ENCODE measurements at places on chromosomes 11 and 22. TPM values are rescaled to one million over a fixed set of nuclear protein-coding genes. Genes with fewer than 3 reads are reported as not detected.
A peak's percentile ranks its signal among the peaks of the same experiment; 100 is the strongest.

- DNase-seq, result no peak
Measured at GRCh38 chr11:11186249-11186648, 166.8 kb downstream of the CSNK2A3 start.

GRCh38 chr11:12331239-12331874, 46.0 kb upstream of the PARVA start:
- peak; percentile 95 for DNase-seq

- DNase-seq, result no peak
Measured at GRCh38 chr11:129658526-129658867, 157.2 kb upstream of the TMEM45B start.

- no peak for DNase-seq
Measured at GRCh38 chr11:26573896-26574295, 1.8 kb upstream of the MUC15 start.

DNA sequence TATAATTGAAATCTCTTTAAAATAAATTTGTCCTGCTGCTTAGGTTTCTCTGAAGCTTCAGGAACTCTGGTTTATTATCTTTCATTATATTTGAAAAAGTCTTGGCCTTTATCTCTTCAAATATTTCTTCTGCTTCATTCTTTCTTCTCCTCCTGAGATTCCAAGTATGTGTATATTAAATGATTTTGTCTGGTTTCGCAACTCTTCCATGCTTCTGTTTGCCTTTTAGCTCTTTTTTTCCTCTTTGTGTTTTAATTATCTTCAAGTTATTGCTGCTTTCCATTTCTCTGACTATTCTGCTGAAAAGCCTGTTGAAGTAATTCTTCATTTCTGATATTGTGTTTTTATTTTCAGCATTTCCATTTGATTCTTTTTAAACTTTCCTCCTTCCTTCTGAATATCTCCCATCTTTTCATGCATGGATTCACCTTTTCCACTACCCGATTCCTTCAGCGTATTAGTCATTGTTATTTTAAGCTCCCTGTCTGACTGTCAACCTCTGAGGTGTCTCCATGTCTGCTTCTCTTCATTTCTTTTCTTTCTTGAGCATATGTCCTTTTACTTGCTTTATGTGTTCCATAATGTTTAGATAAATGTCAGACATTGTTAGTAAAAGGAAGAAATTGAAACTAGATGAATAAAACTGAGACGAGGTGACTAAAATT, 46.6 kb upstream of the CTSC start:
- DNase-seq, result peak; percentile 14

GRCh38 chr11:76424379-76424778, 20.4 kb upstream of the EMSY start:
- DNase-seq, result no peak

DNA sequence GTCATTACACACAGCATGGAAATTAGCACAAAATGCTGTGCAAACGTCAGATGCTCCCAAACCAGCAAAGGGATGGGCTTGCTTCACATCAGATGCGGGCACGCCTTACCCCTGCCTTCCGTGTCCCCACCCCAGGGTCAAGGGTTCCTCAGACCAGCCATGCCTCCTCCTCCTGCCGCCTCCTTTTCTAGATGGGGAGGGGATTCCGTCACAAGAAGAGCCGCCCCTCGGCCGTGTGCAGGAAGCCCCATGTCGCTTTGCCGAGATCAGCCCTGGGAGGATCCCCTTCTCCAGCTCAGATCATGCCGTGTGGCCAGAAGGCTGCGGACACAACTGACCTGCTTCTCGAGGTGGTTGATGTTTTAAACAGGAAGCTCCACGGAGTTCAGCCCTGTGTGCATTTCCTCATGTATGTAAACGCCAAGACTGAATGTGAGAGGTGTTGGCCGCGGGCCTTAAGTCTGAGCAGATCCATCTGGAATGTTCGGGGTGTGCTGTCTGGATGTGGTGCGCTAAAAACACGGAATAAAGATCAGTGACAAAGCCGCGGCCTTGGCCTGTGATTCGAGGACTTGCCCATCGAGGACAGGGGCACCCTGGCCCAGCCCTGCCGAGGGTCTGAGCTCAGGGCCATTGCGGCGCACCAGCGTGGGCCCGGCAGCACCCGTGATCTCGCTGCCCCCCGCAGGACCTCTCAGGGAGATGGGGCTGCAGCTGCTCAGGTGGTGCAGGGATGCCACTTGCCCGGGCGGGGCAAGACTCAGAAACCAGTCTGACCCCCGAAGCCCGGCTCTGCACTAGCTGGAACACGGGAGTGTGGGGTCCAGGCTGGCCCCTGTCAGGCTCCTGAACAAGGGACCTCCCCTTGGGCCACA, 412.9 kb downstream of the TBC1D22A start:
- DNase-seq, result no peak

DNA sequence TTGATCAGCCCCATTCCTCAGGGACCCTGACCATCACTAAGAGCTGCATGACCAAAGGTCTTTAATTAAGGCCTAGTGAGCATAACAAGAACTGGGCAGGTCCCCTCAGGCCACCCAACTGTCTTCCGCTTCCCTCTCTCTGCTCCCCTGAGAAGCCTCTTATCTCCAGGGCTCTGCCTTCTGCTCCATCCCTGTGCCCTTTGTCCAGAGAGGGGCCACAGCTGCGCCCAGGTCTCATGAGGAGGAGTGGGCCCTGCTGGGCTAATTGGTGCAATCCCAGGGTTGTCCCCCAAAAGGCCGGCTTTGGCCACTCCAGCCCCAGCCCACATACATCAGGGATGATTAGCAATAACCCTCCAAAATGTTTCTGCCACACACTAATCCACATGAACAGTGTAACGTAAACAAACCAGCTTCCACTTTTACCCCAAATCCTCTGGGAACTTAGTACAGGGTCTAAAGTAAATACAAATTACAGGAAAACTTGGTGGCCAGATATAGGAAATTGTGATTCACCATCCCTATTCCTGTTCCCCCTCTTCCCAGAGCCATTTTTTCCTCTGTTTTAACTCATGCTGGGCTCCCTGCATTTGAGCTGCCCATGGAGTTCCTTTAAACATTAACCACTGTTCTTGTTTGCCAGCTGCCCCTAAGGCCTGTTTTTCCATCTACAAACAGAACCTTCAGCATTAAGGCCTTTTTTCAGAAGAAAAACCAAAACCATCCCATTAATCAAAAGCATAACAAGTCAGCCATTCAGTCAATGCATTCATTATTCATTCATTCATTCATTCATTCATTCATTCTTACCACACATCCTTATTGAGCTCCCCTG, 34.6 kb upstream of the CAVIN3 start:
- no peak for DNase-seq

PANX3 gene
- not detected for total RNA-seq

CFL1 gene
- total RNA-seq, result 353 TPM
